Hippocampal formation (tissue), 2 donors: ENCODE measurements at places on chromosomes 2 and 18.

GRCh38 chr2:26846334-26847306 is 1.3 kb upstream of the DPYSL5 start:
- peak; percentile 92 for DNase-seq

DNA sequence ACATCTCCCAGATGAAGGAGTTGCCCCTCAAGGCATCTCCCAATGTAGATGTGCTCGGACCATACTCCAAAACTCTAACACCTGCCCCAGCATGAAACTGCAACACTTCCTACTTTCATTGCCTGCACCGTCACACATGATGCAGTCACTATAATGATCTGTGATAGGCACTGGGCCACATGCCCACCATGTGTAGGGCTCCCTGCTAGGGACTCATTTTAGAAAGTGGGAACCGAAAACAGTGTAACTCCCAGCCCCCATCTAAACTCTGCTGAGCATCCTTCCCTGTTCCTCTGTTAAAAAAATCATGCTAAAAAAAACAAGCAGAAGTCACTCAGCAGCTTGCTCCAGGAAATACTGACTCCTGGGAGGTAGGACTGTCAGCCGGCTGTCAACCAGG is 496.1 kb upstream of the RAB6C start:
- DNase-seq: no peak

DNA sequence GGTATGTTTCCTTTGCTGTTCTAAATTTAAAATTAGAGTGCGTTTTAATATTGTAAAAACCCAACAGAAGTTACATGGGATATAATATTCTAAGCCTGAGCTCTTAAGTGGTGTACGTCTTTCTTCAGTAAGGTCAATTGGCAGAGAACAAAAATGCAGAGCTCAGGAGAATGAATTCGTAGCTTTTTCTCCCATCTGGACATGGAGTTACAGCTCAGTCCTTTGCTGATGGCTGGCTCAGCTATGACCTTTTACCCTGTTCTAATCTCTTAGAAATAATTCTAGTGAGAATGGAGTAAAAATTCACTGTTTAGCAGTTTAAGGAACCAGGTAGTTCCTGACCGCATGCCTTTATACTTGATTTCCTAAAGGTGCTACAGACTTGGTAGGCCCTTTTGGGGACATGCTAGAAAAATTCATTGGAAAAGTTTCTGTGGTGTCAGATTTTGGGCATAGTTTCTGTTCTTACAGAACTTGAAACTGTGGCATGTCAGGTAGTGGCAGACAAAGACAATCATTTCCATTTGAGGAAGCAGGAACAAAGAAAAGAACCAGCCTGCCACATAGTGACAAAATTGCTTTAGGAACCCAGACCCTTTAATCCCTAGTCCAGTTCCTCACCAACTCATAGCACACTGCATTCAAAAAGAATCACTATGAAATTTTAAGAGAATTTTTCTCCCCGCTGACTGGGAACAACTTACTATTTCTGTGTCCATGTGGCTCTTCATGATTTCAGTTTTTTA is 566.8 kb upstream of the ZNF804A start:
- no peak for DNase-seq

DNA sequence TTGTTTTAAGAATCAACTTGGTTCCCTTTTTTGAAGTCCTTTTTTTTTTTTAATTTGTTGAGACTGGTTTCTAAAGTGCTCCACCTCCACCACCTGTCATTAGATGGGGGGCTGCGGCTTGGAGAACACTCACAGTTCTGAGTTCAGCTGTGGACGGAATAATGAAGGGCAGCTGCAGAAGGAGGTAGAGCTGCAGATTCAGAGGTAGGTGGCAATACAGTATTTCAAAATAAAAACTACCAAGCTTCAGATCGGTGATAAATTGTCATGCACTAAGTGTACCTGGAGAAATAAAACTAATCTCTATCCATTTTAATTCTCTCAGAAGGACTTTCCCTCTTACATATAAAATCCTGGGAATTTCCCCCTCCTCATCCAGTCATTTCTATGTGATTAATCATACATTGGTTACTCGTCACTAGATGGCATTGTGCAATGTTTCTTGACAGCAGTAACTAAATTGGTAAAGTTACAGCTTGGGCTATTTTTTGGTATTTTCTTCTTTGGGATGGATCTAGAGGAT is 81.1 kb upstream of the SLC39A10 start:
- DNase-seq: peak; percentile 41

GRCh38 chr2:241034490-241035141 is 36.2 kb downstream of the SNED1 start:
- DNase-seq: no peak

DNA sequence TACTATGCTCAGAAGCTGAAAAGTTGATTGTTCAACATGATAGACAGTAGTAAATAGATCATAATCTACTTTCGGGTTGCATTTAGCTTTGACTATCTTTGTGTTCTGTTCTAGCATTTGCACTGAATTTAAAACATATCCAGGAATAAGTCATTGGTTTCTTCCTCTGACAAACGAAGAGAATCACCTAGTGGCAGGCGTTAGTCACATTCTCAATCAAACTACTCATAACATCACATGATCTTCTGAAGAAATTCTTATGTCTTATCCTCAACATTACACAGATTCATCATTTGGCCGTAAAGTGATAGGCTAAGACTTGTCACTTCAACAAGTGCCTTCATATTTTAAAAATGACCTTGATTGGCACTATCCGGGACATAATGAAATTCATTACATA is 63.6 kb upstream of the TTC21B start:
- DNase-seq: no peak

DNA sequence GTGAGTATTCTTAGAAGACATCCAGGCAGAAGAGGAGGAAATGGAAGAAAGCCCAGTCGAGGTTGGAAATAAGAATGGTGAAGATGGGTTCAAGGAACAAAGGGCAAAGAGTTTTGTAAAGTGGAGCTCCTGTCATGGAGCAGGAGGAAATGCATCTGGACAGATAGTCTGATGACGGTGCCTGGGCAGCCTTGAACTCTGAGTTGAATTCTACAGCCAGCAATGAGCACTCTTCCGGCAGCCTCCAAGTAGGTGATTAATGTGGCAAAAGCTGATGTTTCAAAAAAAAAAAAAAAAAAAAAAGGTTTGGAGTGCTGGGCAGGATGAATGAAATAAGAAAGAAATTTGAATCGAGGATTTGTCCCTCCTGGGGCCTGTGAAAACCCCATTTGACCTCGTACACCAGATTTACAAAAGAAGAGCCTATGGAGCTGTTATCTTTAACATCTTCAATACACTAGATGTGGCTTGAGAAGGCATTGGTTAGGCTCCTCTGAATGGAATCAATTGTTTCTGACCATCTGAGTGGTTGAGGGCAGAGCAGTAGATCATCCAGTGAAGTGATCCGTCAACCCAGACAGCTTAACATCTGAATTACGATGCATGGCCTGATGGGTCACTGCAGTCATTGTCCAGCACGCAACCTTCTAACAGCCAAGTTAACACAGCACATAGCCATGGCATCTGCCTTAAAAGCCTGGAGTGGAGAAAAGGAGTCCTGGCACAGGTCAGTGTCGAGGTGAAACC is 449.7 kb downstream of the TXNL1 start:
- DNase-seq: no peak

- no peak for DNase-seq
Observed at GRCh38 chr18:11392980-11393885, 216.2 kb upstream of the SLC35G4 start.

- DNase-seq: no peak
Observed at GRCh38 chr2:143815082-143815481, 685.9 kb downstream of the ARHGAP15 start.

DNA sequence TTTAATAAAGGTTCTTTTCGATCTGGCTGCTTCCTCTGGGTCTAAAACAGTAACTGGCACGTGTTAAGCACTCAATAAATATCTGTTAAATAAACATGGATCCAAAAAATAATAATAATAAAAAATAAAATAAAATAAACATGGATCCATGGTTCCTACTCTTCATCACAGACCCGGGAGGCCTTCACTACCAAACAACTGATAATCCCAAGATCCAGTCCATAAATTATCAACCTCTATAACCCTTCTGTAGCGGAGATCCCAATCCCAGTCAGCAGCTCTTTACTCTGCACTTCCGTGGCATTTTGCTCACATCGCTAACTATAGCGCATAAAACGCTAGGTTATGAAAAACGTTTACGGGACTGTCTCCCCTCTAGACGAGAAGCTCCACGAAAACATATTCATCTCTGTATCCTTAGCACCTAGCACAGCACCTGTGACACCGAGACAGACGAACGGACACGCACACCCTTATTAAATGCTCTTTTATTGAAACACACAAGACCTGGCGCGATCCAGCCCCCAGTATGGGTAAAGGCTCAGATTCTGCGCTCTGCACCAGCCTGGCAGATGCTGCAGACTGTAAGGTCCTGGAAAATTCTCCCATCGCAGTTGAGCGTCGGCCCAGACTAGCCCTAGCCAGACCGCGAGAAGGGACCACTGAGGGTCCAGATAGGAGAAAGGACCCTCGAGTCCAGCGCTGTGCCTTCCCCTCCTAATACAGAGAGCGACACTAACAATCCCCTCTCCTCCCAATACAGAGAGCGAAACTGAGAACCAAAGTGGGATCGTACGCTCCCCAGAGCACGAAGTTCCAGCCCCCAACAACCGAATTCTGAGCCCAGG is 770 bp downstream of the NBAS start:
- DNase-seq: no peak

GRCh38 chr2:230471074-230471473 is 55.1 kb downstream of the SP100 start:
- DNase-seq: no peak

DNA sequence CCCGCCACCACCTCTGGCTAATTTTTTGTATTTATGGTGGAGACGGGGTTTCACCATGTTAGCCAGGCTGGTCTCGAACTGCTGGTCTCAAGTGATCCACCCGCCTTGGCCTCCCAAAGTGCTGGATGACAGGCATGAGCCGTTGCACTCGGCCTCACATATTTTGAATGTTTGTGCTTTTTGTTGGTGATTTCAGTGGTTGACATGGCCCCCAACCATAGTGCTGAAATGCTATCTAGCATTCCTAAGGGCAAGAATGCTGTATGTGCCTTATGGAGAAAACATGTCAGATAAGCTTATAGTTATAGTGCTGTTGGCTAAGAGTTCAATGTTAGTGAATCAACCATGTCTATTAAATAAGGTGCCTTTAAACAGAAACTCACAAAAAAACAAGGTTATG is 8.9 kb downstream of the ZAP70 start:
- no peak for DNase-seq

DNA sequence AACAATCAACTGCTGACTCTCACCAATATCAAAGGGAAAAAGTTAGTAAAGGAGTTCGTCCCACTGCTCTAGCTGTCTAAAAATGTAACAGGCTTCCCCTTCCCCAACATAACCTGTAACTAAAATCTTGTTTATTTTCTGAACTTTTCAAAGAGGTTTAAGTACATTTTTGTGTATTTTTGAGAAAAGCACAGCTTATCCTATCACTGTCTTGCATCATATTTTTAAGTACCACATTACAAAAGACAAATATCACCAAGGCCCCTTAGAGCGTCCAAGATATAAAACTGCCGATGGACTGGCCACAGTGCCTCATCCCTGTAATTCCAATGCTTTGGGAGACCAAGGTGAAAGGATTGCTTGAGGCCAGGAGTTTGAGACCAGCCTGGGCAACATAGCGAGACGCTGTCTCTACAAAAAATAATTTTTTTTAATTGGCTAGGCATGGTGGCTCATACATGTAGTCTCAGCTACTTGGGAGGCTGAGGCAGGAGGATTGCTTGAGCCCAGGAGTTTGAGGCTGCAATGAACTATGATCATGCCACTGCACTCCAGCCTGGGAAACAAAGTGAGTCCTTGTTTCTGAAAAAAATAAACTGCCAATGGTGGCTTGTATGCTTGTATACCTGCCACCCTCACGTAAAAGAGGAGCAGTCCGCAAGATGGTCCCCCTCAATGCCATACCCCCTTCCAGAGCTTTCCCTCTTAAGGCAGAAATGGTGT is 21.2 kb upstream of the LAPTM4A start:
- no peak for DNase-seq

DNA sequence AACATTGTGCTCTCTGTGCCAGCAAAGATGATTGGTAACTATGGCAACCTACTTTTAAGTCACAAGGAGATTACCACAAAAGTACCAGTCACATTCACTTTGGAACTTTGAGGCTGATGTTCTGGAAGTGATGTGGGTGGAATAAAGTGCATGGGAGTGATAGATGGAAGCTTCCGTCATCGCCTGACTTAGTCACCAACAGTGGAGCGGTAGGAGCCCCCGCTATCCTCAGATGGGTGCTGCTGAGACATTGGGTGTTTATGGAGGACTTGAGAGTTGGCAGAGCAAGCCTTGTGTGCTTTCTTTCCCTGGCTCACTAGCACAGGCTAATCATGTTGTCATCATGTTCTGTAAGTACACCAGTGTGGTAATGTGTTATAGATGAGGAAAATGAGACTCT is 4.6 kb downstream of the PPP1R7 start:
- no peak for DNase-seq

DNA sequence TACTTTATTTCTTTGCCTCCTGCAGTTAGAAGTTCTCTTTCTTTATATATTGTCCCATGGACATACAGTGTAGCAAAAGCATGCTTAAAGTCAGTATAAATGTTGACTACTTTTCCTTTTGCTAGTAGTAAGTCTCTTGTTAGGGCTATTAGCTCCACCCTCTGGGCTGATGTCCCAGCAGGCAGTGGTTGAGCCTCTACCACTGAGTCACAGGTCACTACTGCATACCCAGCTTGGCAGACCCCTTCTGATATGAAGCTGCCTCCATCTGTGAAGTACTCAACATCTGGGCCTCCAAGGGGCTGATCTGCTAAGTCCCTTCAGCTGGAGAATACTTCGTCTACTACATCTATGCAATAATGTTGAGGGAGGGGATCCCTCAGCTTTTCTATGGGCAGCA is 61.0 kb upstream of the SLC35G4 start:
- DNase-seq: no peak

DNA sequence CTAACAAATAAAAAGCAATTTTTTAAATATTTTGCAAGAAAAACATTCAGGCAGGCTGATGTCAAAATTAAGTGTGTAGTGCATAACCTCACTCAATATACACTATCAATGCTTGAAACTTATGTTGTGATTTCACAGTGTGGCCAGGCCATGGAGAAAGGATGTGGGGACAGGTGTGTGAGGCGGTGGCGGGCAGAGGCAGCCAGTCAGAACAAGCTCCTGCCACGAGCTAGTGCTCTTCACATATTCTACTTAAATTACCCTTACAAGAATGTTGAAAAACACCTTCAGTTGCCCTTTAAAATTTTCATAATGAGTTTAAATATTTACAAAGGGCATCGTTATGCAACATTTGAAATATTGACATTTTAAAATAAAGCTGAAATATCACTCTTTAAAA is 43.2 kb downstream of the CYB5A start:
- no peak for DNase-seq

DNA sequence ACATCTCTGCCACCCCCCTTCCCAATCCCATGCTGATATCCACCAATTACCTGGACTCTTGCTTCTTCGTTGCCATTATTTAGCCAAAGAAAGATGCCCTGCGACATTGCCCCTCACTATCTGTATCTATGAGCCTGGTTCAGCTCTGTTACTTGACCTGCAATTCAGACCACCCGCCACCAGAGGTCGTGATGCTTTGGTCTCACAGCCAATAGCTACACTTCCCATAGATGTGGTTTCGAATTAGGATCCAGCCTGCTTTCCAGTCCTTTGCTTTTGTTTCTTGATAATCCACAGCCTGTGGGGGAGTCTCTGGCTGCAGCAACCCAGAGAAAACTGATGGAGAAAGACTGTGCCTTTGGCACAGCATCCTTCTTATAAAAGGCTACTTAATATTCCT is 239.4 kb downstream of the KLHL29 start:
- no peak for DNase-seq
